LHCN-M2 (cell line): ENCODE measurements at places on chromosomes 12 and 14.
A peak's percentile ranks its signal among the peaks of the same experiment; 100 is the strongest.

DNA sequence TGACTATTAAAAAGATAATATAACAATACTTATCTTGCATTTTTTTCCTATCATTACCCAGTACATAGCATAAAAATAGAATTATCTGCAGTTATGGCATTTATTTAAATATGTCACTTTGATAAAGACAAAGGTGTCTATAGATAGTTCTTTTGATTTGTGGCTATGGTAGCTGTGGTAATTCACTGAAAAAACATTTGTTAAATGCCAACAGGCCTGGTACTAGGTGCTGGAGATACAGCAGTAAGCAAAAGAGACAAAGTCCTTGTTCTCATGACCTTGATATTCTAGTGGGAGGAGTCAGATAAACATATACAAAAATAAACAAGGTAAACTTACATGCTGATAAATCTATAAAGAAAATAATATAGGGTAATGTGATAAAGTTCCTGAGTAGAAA lies 44.7 kb downstream of the INSM2 start:
- no peak for DNase-seq

GRCh38 chr14:102951034-102951433 lies 28.6 kb downstream of the AMN start:
- no peak for DNase-seq

- no peak for DNase-seq
Observed at GRCh38 chr14:74595006-74595735, 16.9 kb downstream of the LTBP2 start.

- DNase-seq: no peak
Observed at GRCh38 chr14:55915456-55915855, 202.8 kb upstream of the PELI2 start.

DNA sequence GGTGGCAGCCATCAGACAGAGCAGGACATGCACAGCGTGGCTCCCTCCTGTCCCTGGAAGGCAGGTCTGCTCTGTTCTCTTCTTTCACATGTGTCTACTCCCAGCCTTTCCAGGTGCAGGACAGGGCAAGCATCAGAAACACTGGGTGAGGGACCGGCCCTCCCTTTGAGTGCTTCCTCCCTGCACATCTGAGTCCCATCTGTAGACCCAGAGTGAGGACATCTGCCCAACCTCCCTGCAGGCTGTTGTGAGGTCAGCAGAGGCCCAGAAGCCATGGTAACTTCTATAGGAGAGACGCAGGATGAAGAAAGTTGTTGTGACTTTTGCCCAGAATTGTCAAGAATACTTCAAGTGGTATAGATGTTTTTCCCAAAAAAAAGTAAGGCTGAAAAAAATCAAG lies 282.7 kb downstream of the CACNA1C start:
- DNase-seq: no peak

GRCh38 chr12:25482625-25483024 lies 70.5 kb downstream of the LMNTD1 start:
- no peak for DNase-seq

DNA sequence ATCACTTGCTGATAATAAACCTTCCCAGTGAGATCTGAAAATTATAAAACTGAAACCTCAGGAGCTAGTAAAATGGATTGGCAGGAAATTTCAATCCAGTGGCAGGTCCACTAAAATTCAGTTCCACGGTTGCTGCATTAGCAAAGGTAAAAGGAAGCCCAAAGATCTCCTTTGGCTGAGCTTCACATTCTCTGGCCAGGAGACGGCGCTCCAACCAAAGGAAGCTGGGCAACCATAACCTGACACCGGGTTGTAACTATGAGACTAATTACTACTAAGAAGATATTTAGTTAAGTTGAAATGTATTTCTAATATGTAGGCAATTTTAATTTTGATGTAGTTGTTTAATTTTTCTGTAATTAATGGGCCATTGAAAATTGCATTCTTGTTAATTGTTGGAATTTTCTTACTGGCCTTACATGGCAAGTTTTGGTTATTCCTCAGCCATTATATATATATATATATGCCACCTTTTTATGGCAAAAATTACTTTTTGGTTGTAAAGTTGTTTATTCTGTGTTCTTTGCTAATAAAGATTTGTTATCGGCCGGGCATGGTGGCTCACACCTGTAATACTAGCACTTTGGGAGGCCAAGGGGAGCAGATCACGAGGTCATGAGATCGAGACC lies 17.0 kb downstream of the OR8S1 start:
- peak; percentile 16 for DNase-seq

DNA sequence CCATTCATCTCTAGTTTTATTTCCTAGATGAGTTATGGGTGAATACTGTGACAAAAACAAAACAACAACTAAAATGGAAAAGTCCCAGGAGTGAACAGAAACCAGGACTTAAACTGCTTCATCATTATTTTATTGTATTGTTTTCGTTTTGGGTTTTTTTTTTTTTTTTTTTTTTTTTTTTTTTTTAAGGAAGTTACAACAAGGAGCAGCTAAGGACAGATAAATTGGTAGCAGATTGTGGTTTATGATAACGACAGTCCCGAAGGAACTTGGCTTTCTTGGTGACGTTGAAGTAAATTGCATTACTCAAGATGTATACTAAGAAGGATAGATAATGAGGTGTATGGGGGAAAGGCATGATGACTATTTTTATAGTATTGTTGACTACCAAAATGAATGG lies 866.3 kb downstream of the NRXN3 start:
- DNase-seq: no peak

DNA sequence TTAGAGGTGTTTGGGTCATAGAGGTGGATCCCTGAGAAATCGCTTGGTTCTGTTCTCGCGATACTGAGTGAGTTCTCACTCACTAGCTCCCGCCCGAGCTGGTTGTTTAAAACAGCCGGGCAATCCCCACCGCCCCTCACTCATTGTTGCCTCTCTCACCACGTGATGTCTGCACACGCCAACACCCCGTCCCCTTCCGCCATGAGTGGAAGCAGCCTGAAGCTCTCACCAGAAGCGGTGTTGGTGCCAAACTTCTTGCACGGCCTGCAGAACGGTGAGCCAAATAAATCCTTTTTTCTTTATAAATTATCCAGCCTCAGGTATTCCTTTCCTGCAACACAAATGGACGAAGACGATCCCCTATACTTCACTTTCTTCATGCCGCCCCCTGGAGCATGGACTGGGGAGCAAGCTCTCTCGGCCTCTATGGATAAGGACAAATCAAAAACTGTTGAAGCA lies 45.4 kb upstream of the CCND2 start:
- DNase-seq: no peak

GRCh38 chr12:9869307-9870161 lies at the start of gene CLEC2B:
Gene CLEC2B (minus strand): TSS chr12:9869354.
- peak; percentile 86 for DNase-seq

GRCh38 chr14:65251213-65251612 lies 148.9 kb upstream of the MAX start:
- peak; percentile 97 for DNase-seq

DNA sequence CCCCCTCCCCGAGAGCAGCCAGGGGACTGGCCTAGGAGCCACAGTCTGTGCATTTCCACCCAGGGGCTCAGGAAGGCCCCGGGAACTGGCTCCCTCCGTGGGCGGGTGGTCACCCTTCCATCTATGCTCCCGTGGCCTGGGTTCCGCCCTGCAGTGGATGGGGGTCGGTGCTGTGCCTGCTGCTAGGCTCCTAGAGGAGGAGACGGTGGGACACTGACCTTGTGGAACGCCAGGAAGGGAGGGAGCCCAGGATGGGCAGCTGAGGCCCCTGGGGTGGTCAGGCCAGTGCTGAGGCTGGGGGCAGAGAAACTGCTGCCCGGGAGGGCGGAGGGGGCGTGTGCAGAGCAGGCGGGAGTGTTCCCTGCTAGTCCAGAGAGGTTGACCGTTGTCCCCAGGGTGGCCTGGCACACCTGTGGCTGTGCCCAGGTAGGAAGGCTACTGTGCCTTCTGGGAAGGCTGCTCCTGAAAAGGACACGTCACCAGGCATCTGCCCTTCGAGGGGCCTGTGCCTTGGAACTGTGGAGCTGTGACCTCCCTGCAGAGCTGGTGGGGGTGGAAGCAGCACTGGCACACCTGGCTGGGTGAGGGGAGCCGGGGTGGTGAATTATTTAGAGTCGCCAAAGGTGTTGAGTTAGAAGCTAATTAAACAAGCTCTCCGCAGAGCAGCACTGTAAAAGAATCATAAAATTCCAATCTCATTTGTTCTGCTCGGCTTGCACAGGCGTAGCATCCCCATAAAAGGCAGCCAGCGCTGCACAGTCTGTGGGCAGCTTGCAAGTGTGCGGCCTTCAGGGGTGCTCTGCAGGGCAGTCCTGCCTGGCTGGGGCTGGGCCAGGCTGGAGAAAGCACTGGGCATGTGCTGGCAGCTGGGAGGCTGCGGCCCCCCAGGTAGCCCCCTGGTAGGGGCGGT lies 145.1 kb downstream of the KIF26A start:
- DNase-seq: no peak

- DNase-seq: no peak
Observed at GRCh38 chr14:53510281-53510912, 357.3 kb upstream of the DDHD1 start.

DNA sequence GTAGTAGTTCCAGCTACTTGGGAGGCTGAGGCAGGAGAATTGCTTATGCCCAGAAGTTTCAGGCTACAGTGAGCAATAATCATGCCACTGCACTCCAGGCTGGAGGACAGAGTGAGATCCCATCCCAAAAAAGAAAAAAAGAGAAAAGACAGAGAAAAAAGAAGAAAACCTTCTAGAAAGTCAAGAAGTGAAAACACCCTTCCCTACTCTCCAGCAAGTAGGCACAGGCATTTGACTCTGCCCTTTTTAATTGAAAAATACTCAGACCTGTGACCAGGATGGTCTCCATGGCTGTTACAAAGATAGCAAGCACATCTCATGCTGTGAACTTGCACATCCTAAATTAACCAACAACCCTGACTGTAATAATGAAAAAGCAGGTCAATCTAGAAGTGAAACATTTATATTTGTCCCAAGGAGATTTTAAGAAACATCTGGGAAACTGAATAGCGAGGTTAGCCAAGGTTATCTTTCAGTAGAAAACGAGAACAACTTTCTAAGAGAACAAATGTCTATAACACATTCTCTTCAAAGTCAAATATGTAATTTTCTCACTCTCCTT lies 2.0 kb downstream of the TMTC1 start:
- DNase-seq: no peak

DNA sequence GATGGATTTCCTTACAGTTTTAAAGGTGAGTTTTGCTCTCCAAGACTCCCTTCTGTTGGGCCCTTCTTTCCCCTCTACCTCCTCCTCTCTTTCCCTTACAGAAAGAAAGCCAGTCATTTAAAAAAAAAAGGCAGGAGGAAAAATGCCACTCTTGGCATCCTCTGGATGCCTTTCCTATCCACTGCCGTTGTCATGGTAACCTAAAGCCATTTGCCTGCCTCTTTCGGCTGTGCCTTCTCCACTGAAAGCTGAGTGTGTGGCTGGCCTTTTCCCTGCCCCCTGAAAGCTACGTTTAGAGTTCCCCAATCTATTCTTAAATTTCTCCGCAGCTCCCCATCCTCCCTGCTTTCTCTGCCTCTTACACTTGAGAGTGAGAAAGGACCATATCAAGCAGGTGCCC lies 67.1 kb downstream of the TUNAR start:
- no peak for DNase-seq

DNA sequence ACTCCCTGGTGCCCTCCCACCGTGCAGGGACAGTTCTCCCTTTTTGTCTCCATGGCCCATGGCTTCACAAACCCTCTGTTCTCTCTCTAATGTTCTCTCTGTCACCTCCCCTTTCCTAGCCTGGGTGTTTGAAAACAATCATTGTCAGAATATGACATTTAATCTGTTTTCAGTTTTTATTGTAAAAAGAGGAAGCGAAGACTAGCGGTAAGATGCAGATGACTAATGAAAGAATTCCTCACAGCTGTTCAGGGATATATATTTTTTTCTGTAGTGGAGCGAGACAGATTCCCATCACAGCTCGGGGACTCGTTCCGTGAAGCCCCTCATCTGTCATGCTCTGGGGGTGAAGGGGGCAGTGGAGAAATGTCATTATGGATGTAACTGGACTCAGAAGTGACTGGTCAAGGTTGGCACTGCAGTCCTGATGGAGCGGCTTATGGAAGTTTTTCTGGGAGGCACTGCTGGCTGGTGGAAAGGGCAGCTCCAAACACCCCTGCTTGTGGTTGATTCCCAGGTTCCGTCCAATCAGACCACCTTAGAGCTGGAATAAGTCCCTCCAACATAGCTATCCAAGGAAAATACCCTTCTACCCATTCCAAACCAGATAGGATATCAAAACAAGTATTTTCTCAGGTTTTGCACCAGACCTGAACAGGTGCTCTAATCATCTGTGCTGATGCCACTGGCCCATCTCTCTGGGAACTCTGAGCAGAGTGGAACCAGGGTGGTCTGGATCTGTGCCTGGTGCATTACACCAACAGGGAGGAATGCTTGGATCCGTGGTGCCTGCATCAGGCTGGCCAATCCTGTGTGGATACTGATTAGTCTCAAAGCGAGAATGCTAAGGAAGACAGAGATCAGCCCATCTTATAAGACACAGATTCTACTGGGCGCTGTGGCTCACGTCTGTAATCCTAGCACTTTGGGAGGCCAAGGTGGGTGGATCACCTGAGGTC lies 84.7 kb downstream of the GPATCH2L start:
- peak; percentile 66 for DNase-seq

- DNase-seq: peak; percentile 65
Observed at GRCh38 chr12:95582230-95583058, 31.2 kb upstream of the USP44 start.

DNA sequence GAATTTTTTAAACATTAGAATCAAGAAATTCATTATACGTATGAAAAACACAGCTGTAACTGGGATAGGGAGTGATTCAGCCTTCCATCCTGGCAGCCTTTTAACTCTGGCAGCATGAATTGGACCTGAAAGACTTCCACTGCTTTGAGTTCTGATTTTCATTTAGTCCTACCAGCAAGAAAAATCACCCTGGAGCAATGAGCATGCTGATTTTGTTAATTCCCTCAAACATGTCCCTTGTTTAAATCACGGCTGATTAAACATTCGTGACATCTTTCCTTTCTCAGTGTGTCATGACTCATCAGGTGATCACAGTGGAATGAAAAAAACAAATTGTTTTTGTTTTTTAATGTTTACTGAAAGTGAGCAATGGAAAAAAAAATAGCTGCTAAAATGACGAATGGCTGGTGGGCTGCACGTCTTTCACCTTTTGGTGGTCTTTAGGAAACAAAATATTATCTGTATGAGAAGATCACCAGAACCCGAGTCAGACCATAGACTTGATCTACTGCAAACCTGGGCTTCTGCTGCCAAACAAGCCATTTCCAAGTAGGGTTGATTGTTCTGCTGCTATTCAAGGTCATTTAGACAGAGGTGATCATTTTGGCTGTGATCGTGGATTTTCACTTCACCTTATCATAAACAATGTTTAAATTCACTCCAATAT lies 67.0 kb upstream of the CAND1 start:
- no peak for DNase-seq

GRCh38 chr12:130879212-130879686 lies 7.4 kb downstream of the RAN start:
- DNase-seq: no peak

GRCh38 chr12:124618291-124618902 lies 51.0 kb upstream of the NCOR2 start:
- DNase-seq: no peak

- no peak for DNase-seq
Observed at GRCh38 chr12:106149096-106149784, 10.5 kb upstream of the NUAK1 start.

- no peak for DNase-seq
Observed at GRCh38 chr14:95471476-95471875, 45.0 kb downstream of the SYNE3 start.

- DNase-seq: peak; percentile 29
Observed at GRCh38 chr12:79690142-79690637, 574 bp downstream of the PAWR start.

GRCh38 chr14:61567838-61568571 lies 127.3 kb upstream of the HIF1A start:
- DNase-seq: peak; percentile 78

GRCh38 chr12:108551535-108551934 lies 9.4 kb downstream of the SART3 start:
- peak; percentile 50 for DNase-seq
